SHP77 treated with DMSO at 0.1 percent for 48 hours (cell line): ENCODE measurements at places on chromosomes 12 and 14.

DNA sequence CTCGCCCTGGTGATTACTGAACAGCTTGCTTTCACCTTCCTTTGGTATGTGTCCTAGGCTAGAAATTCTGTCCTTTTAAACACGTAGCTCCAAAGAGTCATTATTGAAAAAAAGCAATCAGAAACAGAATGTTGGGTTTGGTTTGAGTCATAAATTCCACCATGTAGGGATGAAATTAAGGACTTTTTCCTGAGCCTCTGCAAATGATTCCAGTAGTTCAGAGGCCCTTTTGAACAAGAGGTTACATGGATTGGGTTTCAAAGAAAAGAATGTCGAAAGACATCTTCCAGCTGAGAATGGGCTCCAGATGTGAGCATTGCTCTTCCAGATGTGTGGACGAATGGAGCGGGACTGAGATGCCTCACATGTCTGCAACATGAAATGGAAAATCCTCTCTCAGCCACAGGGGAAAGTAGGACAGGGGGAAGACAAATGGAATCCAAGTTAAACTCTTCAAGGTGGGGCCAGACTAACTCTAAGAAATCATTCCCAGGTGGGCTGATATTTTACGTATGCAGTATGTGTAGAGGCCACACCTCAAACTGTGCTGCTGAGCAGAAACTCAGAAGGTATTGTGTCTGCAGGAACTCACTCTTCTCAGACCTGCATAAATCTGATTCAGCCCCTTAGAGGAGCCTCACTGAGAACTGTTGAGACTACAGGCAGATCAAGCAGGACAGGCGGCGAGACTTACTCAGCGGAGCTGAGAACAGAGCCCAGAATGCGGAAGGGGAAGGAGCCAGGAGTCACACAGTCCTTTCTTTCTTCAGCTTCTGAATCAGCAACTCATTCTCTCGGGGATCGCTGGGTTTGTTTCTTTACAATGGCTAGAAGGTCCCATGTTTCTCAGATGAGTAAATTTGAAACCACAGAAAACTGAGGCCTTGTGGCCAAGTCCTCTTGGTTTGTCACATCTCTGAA lies 23.3 kb upstream of the EMP1 start:
- DNase-seq, result no peak

DNA sequence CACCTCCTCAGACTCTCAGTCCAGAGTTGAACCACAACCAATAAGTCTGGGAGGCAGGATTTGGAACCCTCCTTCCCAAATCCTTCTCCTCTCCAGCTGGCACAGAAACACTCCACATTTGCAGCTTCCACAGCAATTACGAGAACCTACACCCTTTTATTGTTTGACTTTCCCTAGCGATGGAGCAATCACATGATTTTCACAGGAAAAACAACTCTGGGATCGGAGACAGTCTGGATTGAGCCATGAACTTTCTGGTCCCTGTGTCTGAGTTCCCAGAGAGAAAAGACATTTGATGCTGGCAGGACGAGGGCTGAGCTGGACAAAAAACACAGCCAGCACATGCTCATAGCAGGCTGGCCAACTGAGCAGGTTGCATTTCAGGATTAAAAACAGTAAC lies 49.0 kb upstream of the STON2 start:
- DNase-seq, result no peak

GRCh38 chr14:49895480-49895879 lies 2.6 kb downstream of the ARF6 start:
- no peak for DNase-seq

DNA sequence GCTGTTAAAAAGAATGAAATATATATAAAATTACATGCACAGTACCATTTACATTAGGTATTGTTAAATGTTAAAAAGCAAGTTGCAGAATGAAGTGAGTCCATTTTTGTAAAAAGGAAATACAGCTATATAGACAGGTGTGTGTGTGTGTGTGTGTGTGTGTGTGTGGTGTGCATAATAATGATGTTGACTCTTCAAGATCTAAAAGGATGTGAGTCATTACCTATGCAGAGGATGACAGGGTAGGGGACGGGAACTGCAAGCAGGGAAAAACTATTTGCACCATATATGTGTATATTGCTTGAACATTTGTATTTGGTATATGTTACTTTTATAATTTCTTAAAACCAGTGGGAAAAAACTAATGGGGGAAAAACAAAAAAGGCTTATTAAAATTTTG lies 3.1 kb downstream of the C14orf39 start:
- DNase-seq, result peak; percentile 6

DNA sequence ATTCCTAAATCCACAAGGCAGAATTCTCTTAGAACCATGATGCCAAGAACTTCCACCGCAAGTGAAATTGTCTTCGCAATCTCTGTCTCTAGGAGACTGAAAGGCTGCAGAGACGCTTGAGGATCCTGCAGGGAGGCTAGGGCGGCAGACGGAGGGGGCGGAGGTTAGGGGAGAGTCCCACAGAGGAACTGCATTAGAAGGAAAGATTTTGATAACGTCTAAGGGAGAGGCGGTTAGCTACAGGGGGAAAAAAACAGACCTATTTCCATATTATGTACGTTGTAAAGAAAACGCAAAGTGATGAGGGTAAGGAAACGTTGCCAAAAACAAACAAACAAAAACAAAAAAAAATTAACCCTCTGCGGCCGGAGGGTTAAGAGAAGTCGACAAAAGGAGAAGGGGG lies 595 bp downstream of the KLHL28 start:
- no peak for DNase-seq

GRCh38 chr12:102471556-102471955 lies 8.8 kb downstream of the IGF1 start:
- no peak for DNase-seq

GRCh38 chr14:65223636-65224035 lies 121.3 kb upstream of the MAX start:
- no peak for DNase-seq

GRCh38 chr14:20262642-20263128 lies 23.6 kb downstream of the OR11H4 start:
- DNase-seq, result no peak

DNA sequence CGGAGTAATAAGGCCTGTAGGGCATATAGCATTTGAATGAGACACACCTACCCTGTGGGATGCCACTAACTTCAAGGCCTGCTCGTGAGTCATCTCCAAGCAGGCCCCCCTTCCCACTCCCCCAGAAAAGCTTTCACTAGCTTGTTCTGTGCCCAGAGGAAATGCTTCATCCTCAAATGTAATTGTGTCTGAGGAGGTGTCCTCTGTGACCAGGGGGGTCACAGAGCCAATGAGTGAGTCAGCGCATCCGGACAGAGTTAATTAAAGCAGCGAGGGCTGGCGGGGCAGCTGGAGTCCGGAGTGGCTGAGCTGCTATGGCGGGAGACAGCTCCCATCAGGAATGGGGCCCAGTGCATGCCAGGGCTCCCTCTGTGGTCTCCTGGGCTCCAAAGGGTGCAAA lies 27.0 kb upstream of the ESRRB start:
- peak; percentile 22 for DNase-seq

- no peak for DNase-seq
These were observed 1172.3 kb downstream of the LRFN5 start for GRCh38 chr14:42778984-42779383.

GRCh38 chr14:64758691-64759554 lies 54.7 kb downstream of the PLEKHG3 start:
- peak; percentile 15 for DNase-seq

DNA sequence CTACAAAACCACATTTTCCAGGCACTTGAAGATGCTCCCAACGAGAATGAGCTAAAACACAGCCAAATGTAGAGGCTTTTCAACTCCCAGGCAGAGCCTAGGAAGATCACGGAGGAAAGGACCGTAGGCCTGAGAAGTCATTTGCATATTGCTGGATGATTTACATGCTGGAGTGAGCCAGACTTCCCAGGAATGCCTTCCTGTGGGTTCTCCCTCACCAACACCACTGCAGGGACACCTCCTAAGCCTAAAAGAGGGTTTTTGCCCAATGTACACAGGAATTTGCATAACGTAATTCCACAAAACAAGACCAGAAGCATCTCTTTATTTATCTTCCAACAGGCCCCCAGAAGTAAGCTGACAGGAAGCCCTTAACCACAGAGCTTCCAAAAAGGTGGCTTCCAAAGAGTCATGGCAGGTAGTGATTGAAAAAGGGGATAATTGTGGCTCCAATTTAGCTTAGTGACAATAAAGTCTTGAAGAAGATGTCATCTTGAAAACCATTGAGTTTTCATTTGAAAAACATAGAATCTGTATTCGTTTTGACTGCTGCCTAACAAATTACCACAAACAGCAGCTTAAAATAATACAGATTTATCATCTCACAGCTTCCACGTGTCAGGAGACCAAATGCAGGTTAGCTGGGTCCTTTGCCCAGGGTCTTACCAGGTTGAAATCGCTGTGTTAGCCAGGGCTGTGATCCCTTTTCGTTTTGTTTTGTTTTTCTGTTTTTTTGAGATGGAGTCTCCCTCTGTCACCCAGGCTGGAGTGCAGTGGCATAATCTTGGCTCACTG lies 116.2 kb downstream of the EGLN3 start:
- DNase-seq, result no peak

- DNase-seq, result no peak
These were observed 8.2 kb upstream of the MMP19 start for GRCh38 chr12:55850893-55851292.

DNA sequence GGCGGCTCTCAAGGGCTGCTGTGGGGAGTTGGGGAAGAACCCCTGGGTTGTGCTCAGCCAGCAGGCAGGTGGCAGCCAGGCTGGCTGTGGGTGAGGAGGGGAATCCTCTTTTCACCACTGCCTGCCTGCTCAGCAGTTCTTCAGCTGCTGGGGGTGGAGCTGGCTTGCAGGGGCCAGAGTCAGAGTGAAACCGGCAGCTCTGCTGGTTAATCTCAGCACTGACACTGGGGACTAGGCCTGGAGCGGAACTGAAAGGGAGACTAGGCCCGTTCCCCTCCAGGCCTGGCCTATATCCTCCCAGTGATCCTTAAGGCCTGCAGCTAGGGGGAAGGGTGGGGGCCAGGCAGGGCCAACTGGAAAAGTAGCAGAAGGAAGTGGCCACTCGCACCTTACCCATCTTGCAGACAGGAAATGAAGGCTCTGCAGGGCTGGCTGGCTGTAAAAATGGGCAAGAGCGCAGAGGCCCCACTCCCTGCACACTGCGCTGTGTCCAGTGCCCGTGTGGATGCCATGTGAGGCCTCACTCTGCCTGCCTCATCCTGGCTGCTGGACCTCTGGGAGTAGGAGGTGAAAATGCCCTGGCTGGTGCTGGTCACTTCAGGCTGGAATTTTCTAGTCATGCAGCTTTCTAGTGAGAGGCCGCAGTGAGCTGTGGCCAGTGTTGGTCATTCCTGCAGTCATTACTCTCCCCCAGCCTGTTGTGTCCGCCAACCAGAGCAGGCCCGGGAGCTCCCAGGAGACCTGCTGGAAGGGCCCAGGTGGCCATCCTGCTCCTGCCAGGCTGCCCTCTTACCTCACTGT lies 39.4 kb downstream of the SH2B3 start:
- no peak for DNase-seq

- no peak for DNase-seq
These were observed 209.6 kb upstream of the E2F7 start for GRCh38 chr12:77274926-77275325.

GRCh38 chr12:25962932-25963525 lies 4.5 kb downstream of the RASSF8 start:
- no peak for DNase-seq

DNA sequence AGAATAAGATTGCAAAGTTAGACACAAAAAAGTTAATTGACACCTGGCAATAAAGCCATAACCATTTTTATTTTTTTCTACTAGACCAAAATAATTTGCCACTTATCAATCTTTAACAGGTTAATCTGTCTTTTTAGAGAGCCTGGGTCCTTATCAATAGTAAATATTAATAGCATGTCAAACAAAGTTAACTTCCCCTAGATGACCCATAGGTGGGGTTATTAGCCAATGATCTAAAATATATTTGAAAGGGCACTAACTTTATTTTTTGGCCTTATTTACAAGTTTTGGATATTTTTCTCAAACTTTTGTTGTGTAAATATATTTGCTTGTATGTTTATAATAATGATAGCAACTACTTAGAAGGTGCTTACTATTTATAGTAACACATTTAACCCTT lies 3.9 kb downstream of the ANKRD33 start:
- no peak for DNase-seq
